ENCODE measurements at places on chromosomes 6 and 20. TPM values are rescaled to one million over a fixed set of nuclear protein-coding genes. Genes with fewer than 3 reads are reported as not detected.

The PNPLA1 gene
- not detected for total RNA-seq

The STMND1 gene
- 0.37 TPM for total RNA-seq

The TP53TG5 gene
- total RNA-seq: 0.11 TPM

The CGA gene
- not detected for total RNA-seq

The MTHFD1L gene
- 58.0 TPM for total RNA-seq

The MYH7B gene
- total RNA-seq: 0.24 TPM

The TRIM10 gene
- 0.16 TPM for total RNA-seq

DNA sequence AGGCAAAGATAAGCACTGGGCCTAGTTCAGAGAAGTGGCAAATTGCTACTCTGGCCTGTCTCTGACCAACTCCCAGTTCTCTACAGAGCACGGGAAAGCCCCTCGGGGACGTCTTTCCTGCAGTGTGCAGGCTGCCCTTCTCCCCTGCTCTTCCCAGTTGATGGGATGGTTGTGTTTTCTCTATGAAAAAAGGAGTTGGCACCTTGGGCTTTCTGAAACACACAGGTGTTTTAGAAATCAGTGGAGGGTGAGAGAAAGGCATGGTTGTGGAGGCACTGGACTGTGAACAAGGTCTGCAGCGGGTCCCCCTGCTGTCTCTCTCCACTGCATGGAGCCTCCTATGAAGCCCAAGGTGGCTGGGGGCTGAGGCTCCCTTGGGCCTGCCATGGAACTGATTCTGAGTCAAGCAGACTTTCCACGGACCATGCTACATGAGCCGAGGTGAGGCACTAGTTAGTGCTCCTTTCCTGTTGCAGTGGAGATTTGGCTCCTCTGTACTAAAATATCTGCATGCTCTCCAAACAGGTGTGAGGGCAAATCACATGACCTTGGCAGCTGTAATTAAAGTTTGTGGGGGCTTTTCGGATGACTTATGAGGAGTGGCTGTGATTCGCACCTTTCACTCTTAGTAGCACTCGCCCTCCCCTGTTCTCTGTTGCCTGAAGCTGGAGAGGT is 16.3 kb downstream of the GTSF1L start:
- ATAC-seq: no peak

GRCh38 chr6:94349227-94349626 is 929.9 kb upstream of the EPHA7 start:
- no peak for ATAC-seq

GRCh38 chr6:75102301-75102700 is 103.6 kb downstream of the COL12A1 start:
- ATAC-seq: no peak

DNA sequence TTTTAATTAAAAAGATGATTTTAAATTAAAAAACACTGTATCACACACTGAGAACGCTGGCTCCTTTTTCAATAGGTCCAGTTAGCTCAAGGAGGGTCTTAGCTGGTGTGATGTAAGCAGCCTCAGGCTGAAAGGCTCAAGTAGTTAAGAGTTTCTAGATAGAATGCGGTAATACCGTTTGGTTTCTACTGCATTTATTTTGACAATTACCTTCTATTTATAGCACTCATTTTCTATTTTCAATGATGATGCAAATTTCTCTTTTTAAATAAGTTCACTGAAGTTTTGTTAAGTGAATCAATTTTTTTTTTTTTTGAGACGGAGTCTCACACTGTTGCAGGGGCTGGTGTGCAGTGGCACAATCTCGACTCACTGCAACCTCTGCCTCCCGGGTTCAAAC is 87.1 kb downstream of the PREX1 start:
- no peak for ATAC-seq

DNA sequence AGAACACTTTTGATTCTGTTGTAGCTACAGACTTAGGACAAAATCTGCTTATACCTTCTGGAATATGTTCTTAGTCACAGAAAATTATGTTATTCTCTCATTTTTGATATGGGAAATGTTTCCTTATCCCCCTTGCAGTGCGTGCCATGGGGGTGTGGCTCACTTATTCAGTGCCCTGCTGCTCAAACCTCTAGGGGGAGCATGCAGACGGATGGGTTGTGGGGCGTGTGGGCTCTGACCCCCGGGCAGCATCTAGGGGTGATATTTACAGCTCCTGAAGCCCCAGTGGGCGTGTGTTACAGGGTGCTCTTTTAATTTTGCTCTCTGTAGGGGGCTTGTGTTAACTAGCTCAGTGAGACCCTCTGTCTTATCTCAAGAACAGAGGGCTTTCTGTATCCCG is 61.3 kb upstream of the FERMT1 start:
- no peak for ATAC-seq

- peak; percentile 64 for ATAC-seq
These were observed 133.5 kb upstream of the CLDN20 start for GRCh38 chr6:155130161-155130853.

DNA sequence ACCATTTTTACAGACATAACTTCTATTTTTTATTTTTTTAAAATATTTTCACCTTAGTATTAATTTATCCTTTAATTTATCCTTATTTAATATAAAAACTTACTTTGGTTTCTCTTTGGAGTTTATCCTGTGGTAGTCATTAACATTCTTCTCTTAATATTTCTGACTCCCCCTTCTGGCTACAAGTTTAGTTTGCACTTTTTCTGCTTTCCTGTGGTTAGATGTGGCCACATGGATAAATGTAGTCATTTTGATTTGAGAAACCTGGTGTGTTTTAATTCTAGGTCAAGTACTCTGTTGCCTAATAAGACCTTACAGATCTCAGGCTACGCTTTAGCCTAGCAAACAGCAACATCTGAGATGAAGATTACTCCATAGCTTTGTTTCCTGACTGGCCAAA is 1187.5 kb downstream of the HACE1 start:
- ATAC-seq: no peak

GRCh38 chr6:77457720-77458349 is 5.5 kb downstream of the HTR1B start:
- no peak for ATAC-seq

DNA sequence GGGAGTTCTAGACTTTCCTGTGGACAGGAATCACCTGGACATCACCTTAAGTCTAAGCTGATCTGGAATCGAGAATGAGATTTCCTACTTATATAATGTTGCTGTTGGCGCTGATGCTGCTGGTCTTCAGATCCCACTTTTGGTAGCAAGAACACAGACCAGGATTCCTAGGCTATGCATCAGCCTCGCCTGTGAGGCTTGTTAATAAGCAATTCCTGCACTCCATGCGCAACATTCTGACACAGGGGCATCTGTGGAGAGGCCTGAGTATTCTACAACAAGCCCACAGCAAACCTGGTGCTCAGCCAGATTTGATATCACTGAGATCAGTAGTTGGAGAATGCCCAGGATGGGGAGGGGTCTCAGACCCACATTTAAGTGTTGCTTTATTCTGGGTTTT is 52.0 kb upstream of the TRIM26 start:
- ATAC-seq: no peak

DNA sequence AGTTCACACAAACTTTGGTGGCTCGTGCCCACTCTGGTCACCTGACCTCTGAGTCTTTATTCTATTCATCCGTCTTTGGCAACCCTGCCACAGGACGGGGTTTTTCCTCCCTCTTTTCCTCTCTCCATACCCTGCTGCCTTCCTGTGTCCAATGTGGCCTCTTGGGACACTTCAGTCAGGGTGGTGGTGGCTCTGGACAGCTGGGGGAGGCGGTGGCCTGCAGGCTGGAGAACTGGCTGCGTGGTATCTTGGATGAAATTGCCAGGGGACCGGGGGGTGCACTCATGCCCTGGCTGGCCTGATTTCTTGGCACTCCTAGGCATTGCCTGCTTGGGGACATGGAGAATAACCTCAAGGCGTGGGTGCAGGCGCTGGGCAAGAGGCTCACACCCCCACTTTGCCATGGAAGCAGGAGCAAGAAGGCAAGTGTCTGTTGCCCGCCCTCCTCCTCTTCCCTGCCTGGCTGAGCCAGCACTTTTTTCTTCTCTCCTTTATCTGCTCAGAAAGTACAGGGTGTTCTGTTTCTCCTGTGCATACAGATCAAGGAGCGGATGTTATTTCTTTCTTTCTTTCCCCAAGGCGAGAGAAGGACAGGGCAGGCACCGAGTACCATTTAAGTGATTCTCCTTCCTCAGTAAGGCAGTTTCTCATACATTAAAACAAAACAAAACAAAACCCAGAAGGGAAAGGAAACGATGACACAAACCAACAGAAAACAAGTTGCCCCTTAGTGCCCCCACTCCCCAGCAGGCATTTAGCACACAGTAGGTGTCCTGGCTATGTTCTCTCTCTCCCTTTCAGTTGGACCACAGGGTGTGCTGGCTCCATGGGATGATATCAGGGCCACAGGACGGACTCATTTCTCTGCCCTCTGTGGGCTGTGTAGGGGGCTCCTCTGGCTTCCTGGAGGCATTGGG is 155.5 kb upstream of the RNF24 start:
- ATAC-seq: no peak

GRCh38 chr6:138378463-138378862 is 758 bp downstream of the SMIM28 start:
- no peak for ATAC-seq

- no peak for ATAC-seq
These were observed 44.5 kb downstream of the RBM38 start for GRCh38 chr20:57435498-57436222.

DNA sequence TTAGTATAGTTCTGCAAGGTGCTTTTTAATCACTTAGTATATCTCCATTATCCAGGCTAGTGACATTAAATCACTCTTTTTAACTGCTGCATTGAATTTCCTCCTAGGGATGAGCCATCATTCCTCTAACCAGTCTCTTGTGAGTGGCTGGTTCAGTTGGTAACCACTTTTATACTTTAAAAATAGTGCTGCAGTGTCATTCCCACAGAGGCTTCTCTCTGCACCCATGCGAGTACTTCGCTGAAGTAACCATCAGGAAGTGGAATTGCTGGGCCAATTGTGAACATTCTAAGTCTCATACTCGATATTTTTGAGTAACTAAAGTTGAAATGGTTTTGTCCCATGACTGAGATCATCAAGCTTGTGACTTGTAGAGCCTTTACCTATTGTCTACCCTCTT is 2.1 kb downstream of the BTN3A2 start:
- no peak for ATAC-seq

- ATAC-seq: no peak
These were observed 67.7 kb downstream of the ANKRD6 start for GRCh38 chr6:89500611-89501010.

DNA sequence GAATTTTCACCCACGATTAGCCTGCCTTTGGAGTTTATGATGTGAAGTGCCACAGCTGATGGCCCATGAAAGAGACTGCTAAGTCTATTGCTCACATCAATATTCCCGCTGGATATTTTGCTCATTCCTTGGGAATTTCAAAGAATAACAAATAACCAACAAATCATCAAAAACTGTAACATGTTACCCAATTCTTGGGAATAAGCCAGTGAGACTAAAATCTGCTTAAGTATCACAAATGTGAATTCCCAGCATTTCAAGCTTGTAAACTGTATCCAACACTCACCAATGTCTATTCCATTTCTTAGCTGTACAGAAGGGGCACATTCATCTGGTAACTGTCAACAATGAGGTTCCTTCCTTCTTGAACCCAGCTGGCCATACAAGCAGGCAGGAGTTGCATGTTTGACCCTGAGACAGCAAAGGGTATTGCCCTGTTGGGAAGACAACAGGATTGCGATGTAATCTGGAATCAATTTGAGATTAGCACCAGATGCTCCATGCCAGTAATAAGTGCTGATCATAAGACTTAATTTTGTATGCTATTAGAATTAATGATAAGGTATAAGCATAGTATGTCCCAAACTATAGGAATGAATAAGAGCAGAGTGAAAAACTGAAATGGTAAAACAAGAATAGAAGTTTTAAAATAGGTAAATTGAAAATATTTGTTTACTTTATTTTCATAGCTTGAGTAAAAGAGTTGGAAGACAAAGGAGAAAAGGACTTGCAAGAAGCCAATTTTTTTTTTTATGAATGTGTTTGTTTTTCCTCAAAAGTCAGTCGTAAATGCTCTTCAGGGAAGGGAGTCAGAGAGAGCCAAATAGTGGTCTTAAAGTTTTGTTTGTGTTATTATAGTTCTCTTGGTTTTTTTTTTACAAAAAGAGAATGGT is 58.8 kb downstream of the RSPO3 start:
- ATAC-seq: no peak

- no peak for ATAC-seq
These were observed 59.5 kb upstream of the RSPO3 start for GRCh38 chr6:127058936-127059335.

GRCh38 chr20:34978092-34978744 is 22.6 kb downstream of the MYH7B start:
- ATAC-seq: no peak

DNA sequence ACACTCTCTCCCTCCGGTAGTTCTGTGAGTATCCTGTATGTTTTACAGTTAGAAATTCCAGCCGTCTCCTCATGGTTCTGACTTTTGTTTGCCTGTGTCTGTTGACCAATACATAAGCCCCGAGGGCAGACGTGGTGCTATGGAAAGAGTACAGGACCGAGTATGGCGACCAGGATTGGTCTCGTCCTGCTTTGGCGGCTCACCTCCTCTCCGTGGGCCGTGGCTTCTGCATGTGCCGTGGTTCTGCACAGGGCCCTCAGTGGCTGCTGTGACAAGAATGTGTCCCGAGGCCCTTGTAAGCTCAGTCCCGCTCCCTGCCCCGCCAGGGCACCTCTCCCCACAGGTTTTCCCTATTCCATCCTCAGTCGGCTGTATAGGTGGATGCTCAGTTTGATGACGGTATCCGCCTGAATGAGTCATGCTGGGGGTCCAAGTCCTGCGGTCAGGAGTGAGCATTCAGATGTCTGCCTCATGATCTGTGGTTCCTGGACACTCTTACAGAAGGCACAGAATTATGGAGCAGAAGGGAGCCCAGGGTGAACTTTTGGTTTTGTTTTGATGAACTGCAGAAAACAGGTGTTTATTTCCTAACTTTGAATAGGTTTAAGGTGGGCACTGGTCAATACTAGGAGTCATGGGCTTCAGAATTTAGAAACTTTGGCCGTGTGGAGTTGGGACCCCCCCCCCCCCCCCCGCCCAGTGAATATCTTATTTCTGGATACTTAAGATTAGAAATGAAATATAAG is 1.2 kb downstream of the ARFGAP1 start:
- ATAC-seq: no peak

DNA sequence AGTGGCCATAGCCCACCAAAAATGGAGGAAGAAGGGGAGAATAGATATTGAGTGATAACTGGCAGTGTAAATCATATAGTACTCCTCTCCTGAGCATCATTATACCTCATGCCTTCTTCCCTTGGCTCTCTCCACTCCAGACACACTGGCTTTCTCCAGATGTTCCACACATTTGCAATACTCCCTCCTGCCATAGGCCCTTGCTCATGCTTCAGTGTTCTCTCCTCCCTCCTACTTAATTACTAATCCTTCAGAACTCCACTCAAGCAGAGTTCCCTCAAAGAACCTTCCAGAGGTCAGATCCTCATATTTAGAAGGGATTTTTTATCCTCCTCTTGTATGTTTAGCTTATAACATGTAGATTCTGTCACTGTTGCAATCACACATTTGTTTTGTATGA is 279.5 kb upstream of the SUPT3H start:
- ATAC-seq: no peak

- ATAC-seq: peak; percentile 20
These were observed 994 bp downstream of the FOXC1 start for GRCh38 chr6:1610497-1611321.

- no peak for ATAC-seq
These were observed 60.4 kb upstream of the CCN2 start for GRCh38 chr6:132011582-132011981.

GRCh38 chr20:5703681-5704101 is 46.5 kb upstream of the SHLD1 start:
- no peak for ATAC-seq

Measured in activated T-helper 17 cell treated with anti-CD3 and anti-CD28 coated beads, Interleukin-2, amount 50 U/mL, for 72 hours (primary cell).